ENCODE measurements at places on chromosomes 6 and 20. TPM values are rescaled to one million over a fixed set of nuclear protein-coding genes. Genes with fewer than 3 reads are reported as not detected.

GRCh38 chr6:136160250-136160649, 89.9 kb downstream of the MTFR2 start:
- no peak for DNase-seq

DNA sequence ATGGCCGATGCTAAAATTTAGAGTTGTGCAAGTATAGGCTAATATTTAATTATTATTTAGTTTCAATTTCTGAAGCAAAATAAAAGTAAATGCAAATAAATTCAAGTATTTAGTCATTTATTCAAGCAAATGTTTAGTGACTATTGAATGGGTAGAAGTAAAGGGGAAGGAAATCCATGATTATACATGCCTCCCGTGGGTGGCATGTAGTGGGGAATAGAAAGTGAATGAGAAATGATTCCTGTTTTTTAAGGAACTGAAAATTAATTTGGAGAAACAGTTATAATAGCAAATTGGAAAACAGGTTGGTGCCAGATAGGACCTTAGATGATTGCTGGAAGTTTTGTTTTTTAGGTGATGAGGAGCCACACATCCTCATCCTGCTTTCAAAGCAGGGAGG, 35.4 kb downstream of the FAM229B start:
- DNase-seq = no peak

DNA sequence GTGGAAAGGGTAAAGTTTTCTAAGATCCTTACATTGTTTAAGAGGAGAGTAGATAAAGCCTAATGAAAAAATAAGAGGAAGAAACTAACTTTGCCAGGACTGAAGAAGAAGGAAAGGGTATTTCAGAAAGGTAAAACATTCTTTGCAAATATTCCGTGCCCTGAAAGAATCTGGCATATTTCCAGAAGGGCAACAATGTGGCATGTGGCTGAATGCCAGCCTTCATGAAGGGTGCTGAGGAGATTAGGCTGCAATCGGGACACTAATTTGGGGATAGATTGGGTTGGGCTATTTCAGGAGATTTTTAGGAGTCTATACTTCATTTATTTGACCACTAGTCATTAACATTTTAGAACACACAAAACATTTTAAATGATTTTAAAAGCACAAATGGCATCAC, 16.2 kb upstream of the UFL1 start:
- DNase-seq = no peak

DNA sequence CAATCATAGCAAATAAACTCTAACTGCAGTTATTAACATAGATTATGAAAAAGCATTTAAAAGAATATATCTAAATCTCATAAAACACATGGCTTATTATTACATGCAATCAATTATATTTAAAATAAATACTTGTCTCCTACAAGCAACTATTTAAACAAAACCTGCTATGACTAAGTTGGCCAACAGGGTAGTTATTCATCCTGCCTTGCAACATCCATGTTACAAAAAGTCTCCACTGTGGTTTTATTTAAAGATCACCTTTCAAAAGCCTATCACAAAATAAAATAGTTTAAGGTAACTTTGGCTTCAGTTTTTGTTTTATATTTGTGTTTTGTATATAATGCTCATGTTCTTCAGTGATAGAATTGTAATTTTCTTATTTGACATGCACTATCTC, 1127.0 kb upstream of the MAP3K7 start:
- DNase-seq = no peak

- no peak for DNase-seq
Observed at GRCh38 chr6:30915591-30915946, 1.5 kb downstream of the VARS2 start.

DNA sequence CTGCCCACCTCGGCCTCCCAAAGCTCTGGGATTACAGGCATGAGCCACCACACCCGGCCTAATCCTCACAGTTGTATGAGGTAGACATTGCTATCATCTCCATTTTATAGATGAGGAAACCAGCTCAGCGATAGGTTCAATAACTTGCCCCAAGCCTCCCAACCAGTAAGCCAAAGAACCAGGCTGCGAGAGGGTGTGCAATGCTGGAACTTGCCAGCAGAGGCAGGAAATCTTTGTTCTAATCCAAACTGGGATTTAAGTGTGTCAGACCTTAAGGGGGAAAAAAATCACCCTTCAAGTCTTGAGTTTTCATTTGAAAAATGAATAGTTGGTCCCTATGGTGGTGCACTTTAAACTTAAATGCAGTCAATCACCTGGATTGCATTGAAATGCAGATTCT, 20.1 kb upstream of the RNGTT start:
- no peak for DNase-seq

DNA sequence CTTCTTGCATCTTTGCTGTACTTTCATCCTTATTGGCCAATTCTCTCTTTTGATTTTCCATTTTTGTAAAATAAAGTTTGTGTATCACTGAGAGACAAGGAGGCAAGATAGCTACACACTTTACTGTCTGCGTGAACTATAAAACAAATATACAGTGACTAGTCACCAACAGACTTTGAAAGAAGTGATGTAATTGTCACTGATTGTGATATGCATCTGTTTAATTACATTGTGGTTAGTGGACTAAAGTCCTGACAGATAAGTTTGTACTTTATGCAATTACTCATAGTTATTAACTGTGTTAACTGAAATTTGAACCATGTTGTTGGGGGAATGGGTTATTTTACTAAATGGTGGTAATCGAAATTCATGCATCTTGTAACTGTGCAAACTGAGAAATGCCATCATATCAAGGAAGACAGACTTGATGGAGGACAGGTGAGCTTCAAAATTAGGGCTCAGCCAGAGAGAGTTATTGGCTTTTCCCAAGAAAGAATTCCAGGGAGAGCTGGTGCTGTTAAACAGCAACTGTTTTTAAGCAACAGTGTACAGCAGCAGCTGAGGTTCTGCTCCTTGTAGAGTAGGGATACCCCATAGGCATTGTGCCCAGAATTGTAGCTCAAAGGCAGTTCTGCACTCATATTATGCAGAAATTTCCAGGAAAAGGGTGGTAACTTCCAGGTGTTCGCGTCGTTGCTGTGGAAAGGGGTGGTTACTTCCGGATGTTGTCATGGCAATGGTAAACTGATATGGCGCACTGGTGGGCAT, 62.9 kb downstream of the EFHC1 start:
- no peak for DNase-seq

The CYP21A2 gene
- total RNA-seq = not detected

The LY6G5C gene
- total RNA-seq = 0.83 TPM

The RBPJL gene
- total RNA-seq = not detected
